ENCODE measurements at places on chromosomes 3 and 15.

DNA sequence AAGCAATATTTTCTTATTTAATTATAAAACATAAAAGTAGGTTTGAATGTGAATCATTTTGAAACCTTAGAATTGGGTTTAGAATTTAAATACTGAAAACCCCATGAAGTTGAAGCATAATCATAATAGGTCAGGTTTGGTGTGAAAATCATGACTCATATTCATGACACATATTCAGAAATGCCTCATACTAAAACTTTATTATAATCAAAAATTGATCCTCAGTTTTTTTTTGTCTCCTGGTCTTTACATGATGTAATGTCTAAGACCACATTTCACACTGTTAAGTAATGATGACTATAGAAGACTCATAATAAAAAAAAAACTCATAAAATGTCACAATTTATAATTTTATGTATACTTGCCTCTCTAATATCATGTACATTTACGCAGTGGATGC lies 190.4 kb downstream of the FOXP1 start:
- peak; percentile 77 for DNase-seq

- no peak for DNase-seq
Measured at GRCh38 chr15:33119865-33120264, 74.6 kb downstream of the FMN1 start.

DNA sequence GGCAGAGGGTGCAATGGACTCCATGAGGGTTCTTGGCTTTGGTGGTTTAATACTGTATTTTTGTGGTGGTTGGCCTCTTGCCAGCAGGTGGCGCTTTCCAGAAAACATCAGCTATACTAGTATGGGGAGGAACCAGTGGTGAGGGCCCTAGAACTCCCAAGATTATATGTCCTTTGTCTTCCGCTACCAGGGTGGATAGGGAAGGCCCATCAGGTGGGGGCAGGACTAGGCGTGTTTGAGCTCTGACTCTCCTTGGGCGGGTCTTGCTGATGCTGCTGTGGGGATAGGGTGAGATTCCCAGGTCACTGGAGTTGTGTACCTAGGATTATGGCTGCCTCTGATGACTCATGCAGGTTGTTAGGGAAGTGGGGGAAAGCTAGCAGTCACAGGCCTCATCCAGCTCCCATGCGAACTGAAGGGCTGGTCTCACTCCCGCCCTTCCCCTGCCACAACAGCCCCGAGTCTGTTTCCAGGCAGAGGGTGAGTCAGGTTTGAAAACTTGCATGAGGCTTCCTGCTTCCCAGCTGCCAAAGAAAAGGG lies 357.7 kb downstream of the OTOL1 start:
- DNase-seq = peak; percentile 25

- no peak for DNase-seq
Measured at GRCh38 chr15:28959326-28959725, 73.6 kb downstream of the APBA2 start.

DNA sequence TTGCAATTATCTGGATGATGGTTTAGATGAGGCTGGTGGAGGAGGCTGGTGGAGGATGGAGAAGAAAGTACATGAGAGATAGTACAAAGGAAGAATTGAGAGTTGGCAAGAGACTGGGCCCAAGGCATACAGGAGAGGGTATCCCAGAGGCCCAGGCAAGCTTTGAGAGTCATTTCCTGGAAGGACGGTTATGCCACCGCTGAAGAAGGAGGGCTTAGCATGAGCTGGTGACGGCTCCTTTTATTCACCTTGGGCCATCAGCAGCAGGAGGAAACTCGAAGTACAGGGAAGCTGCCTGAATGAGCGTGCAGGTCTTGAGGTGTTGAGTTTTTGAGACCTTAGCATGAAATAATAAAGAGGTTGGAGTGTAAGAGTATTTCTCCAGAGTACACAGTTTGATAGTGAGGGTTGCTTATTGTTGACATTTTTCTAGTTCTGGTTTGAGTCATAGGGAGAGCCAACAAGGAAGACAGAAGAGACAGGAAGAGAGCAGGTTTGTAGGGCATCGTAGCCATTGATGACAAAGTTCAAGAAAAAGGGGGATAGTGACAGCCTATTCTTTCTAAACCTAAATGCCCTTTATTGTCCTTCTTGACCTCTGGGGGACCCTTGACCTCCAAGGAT lies 13.8 kb downstream of the THSD4 start:
- no peak for DNase-seq

DNA sequence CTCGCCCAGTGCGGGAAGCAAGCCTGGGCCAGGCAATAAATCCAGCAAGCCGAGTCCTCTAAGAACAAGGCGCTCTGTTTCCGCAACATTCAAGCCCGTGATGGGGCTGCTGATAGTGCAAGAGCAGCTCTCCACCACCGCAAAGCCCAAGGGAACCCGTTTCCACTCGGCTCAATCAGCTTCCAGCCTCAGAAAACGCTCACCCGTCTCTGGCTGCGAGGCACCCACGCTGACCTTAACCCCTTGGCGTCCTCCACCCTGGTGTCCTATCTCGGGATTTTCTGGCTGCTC lies 17.8 kb downstream of the SPATA12 start:
- no peak for DNase-seq

DNA sequence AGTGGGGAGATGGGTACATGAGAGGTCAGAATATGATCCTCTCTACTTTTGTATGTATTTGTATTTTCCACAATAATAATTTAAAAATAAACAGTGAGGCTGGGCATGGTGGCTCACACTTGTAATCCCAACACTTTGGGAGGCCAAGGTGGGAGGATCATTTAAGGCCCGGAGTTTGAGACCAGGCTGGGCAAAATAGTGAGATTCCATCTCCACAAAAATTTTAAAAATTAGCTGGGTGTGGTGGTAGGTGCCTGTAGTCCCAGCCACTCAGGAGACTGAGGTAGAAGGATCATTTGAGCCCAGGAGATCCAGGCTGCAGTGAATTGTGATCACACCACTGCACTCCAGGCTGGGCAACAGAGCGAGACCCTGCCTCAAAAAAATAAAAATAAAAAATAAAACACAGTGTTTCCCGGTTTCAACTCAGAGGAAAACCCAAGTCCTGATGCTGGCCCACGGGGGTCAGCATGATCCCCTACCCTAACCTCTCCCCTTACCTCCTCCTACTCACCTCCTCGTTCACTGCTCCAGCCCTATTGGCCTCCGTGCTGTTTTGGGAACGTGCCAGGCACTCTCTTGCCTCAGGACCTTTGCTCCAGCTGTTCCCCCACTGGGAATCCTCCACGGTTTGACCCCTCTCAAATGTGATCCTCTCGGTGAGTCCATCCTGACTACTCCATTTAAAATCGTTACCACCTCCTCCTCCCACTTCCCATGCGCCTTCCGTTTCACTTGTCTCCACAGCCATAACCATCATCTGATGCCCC lies 2.9 kb upstream of the KLHL40 start:
- DNase-seq = no peak

DNA sequence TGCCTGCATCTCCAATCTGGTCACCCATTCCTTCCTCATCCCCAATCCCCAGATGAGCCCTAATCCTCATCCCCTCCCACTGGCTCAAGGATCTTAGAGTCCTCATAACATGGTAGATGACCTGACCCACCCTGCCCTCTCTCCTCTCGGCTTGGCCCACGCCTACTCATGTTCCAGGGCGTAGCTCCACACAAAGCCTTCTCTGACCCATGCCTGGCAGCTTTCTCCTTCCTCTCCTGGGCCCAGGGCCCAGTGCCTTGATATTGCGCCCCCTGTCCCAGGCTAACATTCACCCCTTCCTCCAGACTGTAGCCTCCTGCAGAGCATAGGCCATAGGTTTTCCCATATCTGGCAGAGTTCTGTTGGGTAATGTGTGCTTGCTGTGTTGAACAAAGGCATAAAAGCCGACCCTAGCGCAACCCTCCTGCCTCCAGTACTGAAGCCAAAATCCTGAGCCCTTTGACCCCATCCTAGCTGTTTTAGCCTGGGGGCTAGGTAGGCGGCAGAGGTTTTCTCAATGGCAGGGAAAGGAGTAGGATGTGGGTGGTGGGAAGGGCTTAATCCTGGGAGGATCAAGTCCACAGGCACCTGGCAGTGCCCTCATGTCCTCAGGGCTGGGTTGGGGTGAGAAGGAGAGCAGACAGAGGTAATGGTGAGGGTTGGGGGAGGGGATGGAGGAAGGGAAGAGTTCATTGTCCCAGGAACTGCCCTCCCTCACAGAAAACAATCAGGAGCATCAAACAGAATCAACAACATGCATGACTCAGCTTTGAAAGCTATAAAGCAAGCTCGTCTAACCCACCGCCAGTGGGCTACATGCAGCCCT lies 35.5 kb downstream of the MESD start:
- no peak for DNase-seq

DNA sequence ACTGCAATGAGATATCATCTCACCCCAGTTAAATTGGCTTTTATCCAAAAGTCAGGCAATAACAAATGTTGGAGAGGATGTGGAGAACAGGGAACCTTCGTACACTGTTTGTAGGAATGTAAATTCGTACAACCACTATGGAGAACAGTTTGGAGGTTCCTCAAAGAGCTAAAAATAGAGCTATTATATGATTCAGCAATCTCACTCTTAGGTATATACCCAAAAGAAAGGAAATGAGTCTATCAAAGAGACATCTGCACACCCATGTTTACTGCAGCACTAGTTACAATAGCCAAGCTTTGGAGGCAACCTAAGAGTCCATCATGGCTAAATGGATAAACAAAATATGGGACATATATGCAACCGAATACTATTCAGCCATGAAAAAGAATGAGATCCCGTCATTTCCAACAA lies 68.0 kb upstream of the HES1 start:
- DNase-seq = no peak

- DNase-seq = no peak
Measured at GRCh38 chr3:22846566-22846965, 356.6 kb upstream of the UBE2E2 start.

DNA sequence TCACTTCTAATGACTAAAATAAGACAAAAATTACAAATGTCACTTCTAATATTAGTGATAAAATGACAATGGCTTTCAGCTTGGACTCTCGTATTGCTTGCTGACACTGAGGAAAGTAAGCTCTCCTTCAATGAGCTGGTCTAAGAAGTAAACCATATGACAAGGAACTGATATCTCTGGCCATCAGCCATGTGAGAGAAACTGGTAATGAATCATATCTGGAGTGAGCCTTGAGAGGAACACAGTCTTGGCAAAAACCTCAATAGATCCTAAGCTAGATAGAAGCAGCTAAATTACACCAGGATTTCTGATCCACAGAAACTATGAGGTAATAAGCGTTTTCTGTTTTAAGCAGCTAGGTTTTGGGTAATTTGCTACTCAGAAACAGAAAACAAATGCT lies 1575.1 kb downstream of the OTOL1 start:
- DNase-seq = no peak

GRCh38 chr3:117853923-117854668 lies 1144.5 kb downstream of the TUSC7 start:
- DNase-seq = no peak

DNA sequence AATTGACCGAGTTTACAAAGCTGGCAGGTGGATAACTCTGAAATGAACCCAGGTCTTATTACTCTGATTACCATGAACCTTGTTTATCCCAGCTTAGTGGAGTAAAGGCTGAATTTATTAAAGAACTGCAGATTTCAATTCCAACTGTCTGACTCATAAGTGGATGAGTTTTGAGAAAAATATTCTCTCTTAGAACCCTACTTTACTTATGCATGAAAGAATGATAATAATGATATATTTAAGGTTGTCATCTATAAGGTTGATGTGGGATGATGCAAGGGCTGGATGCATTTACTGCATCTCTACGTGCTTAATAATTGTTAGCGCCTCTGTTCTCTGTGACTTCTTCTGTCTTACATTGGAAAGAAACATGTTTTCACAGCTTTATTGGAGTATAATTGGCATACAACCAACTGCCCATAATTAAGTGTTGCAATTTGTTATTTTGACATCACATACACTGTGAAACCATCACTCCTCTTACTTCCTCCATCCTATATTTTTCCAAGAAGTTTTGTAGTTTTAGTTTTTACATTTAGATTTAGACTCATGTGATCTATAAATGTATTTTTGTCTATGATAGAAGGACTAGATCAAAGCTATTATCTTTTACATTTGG lies 771.2 kb upstream of the ARRDC4 start:
- DNase-seq = no peak

- no peak for DNase-seq
Measured at GRCh38 chr15:74179101-74179841, 5.8 kb downstream of the ISLR start.

- no peak for DNase-seq
Measured at GRCh38 chr3:23263796-23264195, 60.7 kb downstream of the UBE2E2 start.

DNA sequence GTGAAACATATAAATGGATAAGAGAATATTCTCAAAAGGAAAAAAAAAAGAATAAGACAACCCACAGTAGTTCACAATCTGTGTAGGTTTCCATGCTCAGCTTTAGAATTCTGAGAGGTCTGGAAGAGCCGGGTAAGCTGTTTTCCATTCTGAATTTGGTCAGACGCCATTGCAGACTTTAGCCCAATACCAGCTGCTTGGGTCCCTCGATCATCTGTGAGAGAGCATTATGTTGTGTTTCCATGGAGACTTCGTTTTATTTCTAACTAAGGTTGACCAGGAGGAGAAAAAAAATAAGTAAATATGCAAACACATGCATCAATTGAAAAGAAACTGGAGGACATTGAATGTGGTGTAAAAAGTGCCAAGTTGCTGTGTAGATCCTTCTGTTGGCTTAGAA lies 25.5 kb downstream of the KCNAB1 start:
- no peak for DNase-seq

DNA sequence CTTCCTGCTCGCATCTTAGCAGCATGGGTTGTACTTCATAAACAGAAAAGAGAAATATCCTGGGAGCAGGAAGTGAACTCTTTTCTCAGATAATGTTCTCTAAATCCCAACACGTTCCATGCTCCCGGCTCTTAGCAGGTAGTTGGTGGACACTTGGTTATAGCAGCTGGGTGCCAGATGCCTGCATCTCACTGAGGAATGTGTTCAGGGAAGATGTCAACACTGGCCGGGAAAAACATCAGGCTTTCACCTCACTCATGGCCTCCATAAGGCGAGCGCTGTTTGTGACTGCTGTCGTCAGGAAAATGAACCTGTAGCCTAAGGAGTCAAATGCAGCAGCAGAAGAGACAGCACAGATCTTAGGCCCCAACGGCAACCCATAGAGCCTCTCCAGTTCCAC lies 4.4 kb upstream of the PRC1 start:
- no peak for DNase-seq

- DNase-seq = no peak
Measured at GRCh38 chr3:124814620-124815421, 72.3 kb downstream of the ITGB5 start.

- DNase-seq = no peak
Measured at GRCh38 chr3:153103406-153103945, 58.5 kb upstream of the RAP2B start.

GRCh38 chr3:61181874-61182273 lies 69.4 kb downstream of the FHIT start:
- peak; percentile 27 for DNase-seq

DNA sequence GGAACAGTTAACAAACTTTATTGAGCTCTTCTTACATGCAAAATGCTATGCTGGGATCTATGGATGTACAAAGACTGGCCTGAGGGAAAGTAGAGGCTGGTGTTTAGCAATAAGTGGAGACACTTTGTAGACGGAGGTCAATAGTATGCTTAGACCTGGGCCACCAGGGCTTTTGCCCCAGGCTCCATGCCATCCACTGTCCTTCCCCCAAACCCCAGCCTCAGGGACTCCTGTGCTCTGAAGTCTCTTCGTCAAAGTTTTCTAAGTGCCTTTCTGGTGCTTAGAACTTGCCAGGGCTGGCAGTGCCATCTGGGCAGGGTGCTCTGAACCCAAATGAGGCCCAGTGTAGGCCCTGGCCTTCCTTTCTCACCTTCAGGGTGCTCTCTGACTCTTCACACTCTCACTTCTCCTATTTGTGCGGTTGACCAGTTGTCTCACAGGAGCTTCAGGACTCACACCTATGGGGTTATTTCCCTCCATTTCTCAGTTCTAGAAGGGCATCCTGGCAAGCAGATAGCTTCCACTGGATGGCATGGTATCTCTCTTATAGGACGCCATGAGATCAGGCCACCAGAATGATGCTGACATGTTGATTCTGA lies 21.8 kb upstream of the KCNAB1 start:
- DNase-seq = no peak

Measured in activated CD4-positive, alpha-beta T cell treated with anti-CD3 and anti-CD28 coated beads, Interleukin-2, Interleukin-4, amounts not matched to agents 100 ng/mL and 50 ng/mL, durations not matched to agents 16 hours and 8 hours (primary cell).